Kidney (tissue), 22 donors: ENCODE measurements at places on chromosomes 2 and 18. TPM values are rescaled to one million over a fixed set of nuclear protein-coding genes. Genes with fewer than 3 reads are reported as not detected.

The CCDC68 gene
- total RNA-seq = 6.1 TPM

The SCN7A gene
- 3.6 TPM for total RNA-seq

The LOXHD1 gene
- total RNA-seq = 0.25 TPM

The SLC23A3 gene
- total RNA-seq = 2.8 TPM

The DPYSL5 gene
- total RNA-seq = not detected

The SPATA3 gene
- total RNA-seq = not detected

DNA sequence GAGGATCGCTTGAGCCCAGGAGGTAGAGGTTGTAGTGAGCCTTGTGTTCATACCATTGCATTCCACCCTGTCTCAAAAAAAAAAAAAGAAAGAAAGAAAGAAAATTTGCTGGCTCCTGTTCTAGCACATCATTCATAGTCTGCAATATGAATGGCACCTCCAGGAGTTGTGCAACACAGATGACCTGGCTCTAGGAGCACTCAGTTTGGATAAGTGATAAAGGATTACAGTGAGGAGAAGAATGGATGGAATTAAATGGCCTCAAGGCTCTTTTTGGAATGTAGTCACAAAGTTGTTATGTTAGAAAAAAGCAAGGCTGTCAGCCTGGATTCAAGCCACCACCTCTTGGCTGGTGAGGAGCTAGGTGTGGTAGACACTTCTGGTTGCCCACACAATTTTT, 21.5 kb upstream of the SPRED2 start:
- DNase-seq = no peak
- H3K36me3 ChIP-seq = no peaks in the 10 kb centered on the region
- H3K27ac ChIP-seq = no peak overlapping the region
- H3K27me3 ChIP-seq = no peaks in the 10 kb centered on the region

- no peak overlapping the region for H3K4me3 ChIP-seq
- no peaks in the 10 kb centered on the region for H3K36me3 ChIP-seq
- no peak overlapping the region for H3K27ac ChIP-seq
- DNase-seq = no peak
- no peaks in the 10 kb centered on the region for H3K4me1 ChIP-seq
Observed at GRCh38 chr18:69697689-69698088, 250.0 kb downstream of the CD226 start.

DNA sequence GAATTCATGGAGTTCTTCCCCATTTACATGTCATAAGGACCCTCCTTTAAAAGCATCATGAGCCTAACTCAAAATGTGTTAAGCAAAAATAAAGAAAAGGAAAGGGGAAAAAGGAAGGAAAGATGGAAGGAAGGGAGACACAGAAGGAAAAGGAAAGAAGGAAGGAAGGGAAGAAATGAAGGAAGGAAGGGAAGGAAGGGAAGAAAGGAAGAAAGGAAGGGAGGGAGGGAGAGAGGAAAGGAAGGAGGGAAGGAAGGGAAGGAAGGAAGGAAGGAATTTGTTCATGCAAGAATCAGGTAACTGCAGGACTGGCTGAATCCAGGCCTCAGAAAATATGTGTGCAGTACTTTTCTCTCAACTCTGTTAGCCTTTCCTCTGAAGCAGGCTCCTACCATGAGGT, 32.0 kb downstream of the KIAA2012 start:
- H3K36me3 ChIP-seq = no peaks in the 10 kb centered on the region
- no peak overlapping the region for H3K27ac ChIP-seq
- no peak for DNase-seq
- H3K27me3 ChIP-seq = no peaks in the 10 kb centered on the region
- H3K4me1 ChIP-seq = no peaks in the 10 kb centered on the region

- no peaks in the 10 kb centered on the region for H3K27me3 ChIP-seq
- H3K4me1 ChIP-seq = no peaks in the 10 kb centered on the region
- no peaks in the 10 kb centered on the region for H3K36me3 ChIP-seq
- H3K27ac ChIP-seq = no peak overlapping the region
- H3K4me3 ChIP-seq = no peak overlapping the region
Observed at GRCh38 chr2:199230091-199230490, 227.6 kb downstream of the SATB2 start.

DNA sequence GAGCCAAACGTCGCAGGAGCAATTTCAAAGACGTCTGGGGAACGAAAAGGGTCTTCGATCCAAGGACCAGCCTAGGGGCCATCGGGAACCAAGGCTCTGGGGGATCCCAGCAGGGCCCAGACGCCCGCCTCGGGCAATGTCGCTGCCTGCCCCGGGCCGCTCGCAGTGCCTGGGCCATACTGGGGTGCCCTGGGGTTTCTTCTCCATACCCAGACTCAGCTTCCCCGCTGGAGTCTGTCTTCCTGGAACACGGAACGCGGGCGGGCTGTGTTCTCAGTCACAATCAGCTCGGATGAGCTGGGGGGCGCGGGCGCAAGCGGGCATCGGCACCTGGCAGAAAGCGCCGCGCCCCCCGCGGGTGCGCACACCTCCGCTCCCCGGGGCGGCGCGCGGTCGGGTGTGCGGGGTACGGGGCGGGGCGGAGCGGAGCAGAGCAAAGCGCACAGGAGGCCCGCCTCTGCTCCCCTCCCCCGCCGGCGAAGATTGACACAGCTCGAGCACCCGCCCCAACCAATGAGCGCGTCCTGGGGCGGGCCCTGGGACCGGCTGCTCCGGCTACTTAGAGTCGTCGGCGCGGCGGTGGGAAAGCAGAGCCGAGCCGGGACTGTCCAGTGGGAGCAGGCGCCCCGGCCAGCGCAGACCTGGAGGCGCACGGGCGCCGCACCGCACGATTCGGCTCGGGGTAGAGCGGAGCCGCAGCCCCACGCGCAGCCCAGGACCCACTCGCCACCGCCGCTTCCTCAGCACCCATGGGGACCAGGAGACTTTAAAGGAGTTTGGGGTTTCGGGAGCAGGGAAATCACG, at the start of gene LRATD1:
LRATD1 (plus strand) TSS at position 585 of the 804 bp plus-strand sequence. CDS start 1,263 bp downstream, outside the sequence.
- peak within 1 kb of the TSS; percentile 54 for H3K4me3 ChIP-seq
- peak within 1 kb of the TSS; percentile 28 for H3K27ac ChIP-seq
- peaks cover 20% of the 10 kb centered on the region for H3K4me1 ChIP-seq
- peak; percentile 95 for DNase-seq
- H3K27me3 ChIP-seq = peaks cover 8% of the 10 kb centered on the region
- no peaks in the 10 kb centered on the region for H3K36me3 ChIP-seq

DNA sequence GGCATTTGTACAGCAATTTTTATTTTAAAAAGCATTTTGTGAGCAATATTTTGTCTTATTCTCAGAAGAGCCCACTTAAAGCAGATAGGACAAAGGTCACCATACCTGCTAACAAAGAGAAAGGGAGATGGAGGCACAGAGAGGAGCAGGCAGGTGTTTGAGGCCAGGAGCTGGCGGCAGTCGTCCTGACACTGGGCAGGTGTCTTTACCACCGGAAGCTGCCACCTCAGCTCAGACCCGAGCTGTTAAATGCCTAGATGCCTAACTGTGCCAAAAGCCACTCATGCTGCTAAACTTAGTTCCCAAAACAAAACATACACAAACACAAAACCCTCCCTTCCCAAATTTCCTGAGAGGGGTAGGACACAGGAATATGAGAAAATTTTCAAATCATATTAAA, 120.9 kb downstream of the CNTNAP5 start:
- no peaks in the 10 kb centered on the region for H3K36me3 ChIP-seq
- H3K27ac ChIP-seq = no peak overlapping the region
- DNase-seq = no peak
- no peaks in the 10 kb centered on the region for H3K27me3 ChIP-seq
- no peaks in the 10 kb centered on the region for H3K4me1 ChIP-seq

GRCh38 chr2:112703684-112704083, 17.1 kb upstream of the NT5DC4 start:
- no peaks in the 10 kb centered on the region for H3K36me3 ChIP-seq
- no peaks in the 10 kb centered on the region for H3K27me3 ChIP-seq
- no peak for DNase-seq
- H3K4me1 ChIP-seq = no peaks in the 10 kb centered on the region

GRCh38 chr2:11370377-11371091, 26.1 kb upstream of the ROCK2 start:
- no peak overlapping the region for H3K4me3 ChIP-seq
- H3K4me1 ChIP-seq = peaks cover 27% of the 10 kb centered on the region
- no peak overlapping the region for H3K27ac ChIP-seq
- H3K36me3 ChIP-seq = no peaks in the 10 kb centered on the region
- no peak for DNase-seq

GRCh38 chr2:203437511-203437910, 97.6 kb downstream of the RAPH1 start:
- peaks cover 5% of the 10 kb centered on the region for H3K36me3 ChIP-seq
- no peak for DNase-seq
- no peak overlapping the region for H3K27ac ChIP-seq
- H3K27me3 ChIP-seq = no peaks in the 10 kb centered on the region

DNA sequence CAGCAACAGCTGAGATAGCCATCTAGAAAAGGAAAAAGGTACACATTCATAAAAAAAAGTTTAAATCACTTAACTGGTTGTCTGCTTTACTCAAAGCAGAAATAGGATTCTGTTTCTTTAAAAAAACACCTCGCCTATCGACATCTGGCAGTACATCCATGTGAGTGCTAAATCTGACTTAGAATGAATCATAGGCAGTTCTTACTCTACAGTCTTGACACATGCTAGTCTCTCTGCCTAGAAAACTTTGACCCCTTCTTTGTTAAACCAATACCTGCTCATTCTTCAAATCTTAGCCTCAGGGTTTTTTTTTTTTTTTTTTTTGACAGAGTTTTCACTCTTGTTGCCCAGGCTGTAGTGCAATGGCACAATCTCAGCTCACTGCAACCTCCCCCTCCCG, 37.1 kb upstream of the GPR75 start:
- H3K4me1 ChIP-seq = no peaks in the 10 kb centered on the region
- no peaks in the 10 kb centered on the region for H3K27me3 ChIP-seq
- H3K27ac ChIP-seq = no peak overlapping the region
- peaks cover 42% of the 10 kb centered on the region for H3K36me3 ChIP-seq
- DNase-seq = no peak

DNA sequence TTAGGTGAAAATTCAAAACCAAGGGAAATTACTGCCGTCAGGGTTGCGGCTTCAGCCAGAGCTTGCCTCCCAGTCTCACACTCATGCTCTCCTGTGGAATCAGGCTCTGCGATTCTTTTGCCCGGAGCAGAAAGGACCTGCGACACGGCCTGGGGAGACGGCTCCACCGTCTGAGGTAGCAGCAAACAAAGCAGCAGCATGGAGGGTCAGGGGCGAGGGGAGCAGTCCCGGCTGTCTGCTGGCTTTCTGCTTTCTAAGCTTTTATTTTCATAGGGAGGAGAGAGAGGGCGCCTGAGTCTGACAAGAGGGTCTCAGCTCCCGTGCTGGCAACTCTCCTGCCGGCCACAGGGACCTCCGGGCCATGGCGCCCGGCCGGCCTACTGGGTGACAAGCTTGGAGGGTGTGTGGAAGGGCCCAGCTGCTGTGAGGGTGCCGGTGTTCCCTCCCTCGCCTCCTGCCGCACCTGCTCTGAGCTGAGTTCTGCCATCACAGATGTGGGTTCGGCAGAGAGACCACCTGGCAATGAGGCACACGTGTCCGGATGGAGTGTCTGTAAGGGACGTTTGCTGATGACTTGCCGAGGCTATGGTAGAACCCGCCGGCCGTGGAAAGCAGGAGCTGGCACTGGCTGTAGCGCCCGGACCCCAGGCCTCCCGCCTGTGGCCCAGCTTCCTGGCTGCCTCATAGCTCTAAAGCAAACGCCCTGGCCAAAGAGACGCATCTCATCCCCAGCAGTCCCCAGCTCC, 66.2 kb upstream of the CTDP1 start:
- no peaks in the 10 kb centered on the region for H3K4me1 ChIP-seq
- DNase-seq = no peak
- no peak overlapping the region for H3K27ac ChIP-seq
- H3K27me3 ChIP-seq = no peaks in the 10 kb centered on the region

GRCh38 chr18:22702806-22703205, 230.3 kb upstream of the RBBP8 start:
- no peak overlapping the region for H3K4me3 ChIP-seq
- H3K36me3 ChIP-seq = no peaks in the 10 kb centered on the region
- H3K27ac ChIP-seq = no peak overlapping the region

DNA sequence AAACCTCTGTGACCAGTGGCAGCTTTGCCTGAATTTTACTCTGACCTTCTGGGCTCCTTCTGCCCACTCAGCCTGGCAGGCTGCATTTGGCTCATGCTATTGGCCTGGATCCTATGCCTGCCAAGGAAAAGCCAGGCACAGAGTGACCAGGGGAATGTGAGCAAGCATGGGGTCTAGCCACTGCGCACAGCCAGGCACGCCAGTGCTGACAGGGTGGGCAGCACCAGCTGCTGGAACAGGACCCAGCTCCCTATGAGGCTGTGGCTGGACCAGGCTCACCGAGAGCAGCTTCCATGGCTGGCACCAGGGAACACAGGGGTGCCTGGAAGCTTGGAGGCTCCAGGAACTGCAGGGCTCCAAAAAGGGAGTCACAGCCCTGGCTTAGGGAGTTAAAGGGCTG, 311.5 kb upstream of the SYT4 start:
- no peak for DNase-seq
- H3K4me1 ChIP-seq = no peaks in the 10 kb centered on the region
- no peak overlapping the region for H3K27ac ChIP-seq

DNA sequence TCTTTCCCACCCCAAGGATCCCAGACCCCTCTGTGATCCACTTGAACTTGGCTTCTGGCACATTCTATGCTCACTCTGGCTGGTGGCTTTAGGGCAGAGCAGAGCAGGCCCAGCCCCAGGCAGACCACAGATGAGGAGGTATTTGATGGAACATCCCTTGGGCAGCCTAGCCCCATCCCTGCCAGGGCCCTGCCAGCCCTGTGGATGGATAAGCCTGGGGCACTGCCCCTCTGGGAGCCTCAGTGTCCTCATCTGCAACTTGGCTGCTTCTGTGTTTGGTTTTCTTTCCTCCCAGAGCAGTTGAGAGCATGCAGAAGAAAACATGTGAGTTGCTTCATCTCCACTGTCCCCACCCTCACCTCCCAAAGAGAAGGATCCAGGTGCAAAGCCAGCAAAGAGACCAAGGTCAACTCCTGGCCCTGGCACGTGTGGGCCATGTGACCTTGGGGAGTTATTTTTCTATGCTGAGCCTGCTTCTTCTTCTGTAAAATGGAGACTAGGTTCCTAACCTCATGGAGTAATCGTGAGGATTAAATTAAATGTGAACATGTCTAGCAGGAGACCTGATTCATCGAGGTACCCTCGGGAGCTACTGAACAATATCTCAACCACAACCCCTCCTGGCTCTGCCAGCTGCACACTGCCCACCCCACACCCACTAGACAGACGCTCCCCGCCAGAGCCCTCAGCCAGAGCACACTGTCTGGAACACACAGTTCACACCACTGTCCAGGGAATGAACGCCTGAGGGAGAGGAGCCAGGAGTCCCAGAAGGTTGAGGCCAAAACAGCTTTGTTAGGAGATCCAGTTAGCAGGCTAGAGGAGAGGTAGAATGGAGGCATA, 14.6 kb upstream of the TNS1 start:
- H3K27ac ChIP-seq = no peak overlapping the region
- no peaks in the 10 kb centered on the region for H3K36me3 ChIP-seq
- no peaks in the 10 kb centered on the region for H3K27me3 ChIP-seq
- no peak overlapping the region for H3K4me3 ChIP-seq
- DNase-seq = no peak

DNA sequence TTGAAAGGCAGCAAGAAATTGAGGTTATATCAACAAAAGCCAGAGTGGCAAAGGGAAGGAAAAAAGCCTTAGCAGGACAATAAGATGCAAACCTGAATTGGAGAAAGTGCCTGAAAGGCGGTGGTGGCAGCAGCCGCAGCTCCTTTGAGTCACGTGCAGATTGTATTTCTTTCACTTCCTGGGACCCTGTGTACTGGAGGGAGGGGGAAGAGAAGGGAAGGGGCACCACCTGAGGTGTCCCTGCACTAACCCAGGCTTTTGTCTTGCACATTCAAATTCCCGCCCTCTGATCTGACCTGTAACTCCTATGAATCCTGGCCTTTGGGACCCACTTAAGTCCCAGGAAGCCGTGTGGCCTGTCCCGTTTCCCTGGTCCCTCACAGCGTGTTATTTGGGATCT, 326.1 kb upstream of the SKOR2 start:
- H3K36me3 ChIP-seq = no peaks in the 10 kb centered on the region
- DNase-seq = no peak
- H3K4me3 ChIP-seq = no peak overlapping the region
- no peaks in the 10 kb centered on the region for H3K27me3 ChIP-seq
